ENCODE measurements at places on chromosomes 13 and 19.

- no peak for DNase-seq
Observed at GRCh38 chr19:52535771-52536447, 8.4 kb downstream of the ZNF808 start.

DNA sequence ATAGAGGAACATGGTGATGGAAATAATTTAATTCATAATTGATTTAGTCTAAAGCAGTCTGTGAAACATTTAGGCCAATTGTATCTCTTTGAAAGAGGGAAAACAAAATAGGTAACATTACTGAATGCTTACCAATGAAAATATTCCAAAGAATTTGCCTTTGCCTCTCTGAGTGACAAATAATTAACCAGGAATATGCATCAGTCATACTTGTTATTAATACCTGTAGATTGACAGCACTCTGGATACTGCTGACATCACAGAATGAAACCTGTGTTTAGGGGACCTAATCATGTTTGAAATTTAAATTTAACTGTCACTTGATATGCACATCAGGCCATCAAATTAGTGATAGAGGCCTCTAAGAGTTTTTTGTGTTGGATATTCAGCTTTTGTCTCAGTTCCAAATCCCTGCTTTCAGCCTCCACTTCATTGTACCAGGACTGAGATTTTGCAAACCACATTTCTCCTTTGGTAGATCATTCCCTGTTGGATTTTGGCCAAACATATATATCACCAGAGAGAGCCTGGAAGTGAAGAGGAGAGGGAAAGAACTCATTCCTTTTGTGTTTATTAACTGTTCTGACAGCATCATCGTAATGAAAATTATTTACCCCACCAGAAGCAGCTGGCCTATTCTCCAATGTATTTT, 64.8 kb upstream of the KLHL1 start:
- no peak for DNase-seq

GRCh38 chr13:111401151-111401550, 80.7 kb downstream of the TEX29 start:
- DNase-seq: no peak

GRCh38 chr19:46466536-46467196, 4.7 kb downstream of the PNMA8A start:
- DNase-seq: no peak

- no peak for DNase-seq
Observed at GRCh38 chr19:19262190-19263057, 10.7 kb downstream of the TM6SF2 start.

GRCh38 chr13:50460358-50460757, 383.1 kb downstream of the DLEU7 start:
- DNase-seq: no peak

DNA sequence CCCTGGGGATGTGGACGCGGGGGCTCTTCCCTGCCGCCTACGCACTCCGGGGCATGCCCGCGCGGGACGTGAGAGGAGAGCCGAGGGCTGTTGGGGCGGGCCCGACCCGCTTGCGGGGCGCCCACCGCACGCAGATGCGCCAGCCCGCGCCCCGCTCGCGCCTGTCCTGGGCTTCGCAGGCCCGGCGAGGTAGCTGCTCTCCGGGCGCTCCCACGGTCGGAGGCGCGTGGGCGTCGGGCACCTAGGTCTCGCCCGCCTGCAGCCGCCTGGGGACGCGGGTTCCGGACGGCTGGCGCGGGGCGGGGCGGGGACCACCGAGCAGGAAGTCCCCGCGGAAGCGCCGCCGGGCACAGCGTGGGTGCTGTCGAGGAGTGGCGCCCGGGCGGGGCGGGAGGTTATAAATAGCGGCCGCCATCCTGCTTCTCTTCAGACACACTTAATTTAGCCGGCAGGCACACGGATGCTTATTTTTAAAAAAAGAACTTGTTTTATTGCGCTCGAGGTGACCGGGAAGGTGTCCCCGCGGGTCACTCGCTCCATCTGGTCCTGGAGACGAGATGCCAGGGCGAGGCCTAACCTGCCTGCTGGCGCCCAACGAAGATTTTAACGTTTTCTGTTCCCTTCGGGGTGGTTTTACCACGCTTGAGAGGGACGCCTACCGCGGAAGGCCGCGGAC, 561 bp upstream of the GJA3 start:
- no peak for DNase-seq

DNA sequence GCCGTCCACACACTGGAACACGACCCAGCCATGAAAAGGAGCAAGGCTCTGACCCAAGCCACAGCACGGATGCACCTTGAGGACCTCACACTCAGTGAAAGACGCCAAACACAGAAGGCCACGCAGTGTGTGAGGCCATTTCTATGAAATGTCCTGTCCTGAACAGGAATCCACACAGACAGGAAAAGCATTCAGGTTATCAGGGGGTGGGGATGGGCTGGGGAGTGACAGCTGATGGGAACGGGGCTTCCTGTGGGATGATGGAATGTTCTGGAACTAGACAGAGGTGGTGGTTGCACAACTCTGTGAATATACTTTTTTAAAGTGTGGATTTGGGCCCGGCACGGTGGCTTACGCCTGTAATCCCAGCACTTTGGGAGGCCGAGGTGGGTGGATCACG, 30.6 kb downstream of the GPX4 start:
- no peak for DNase-seq

DNA sequence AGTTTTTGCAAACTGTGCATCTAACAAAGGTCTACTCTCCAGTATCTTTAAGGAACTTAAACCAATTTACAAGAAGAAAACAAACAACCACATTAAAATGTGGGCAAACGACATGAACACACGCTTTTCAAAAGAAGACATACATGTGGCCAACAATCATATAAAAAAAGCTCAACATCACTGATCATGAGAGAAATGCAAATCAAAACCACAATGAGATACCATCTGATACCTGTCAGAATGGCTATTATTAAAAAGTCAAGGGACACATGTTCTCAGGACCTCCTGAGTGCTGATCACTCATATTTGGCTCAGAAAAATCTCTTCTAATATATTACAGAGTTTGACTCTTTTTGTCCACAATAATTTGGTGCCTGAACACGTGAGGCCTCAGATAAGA, 14.2 kb upstream of the LILRB1 start:
- no peak for DNase-seq

- no peak for DNase-seq
Observed at GRCh38 chr13:40102854-40103253, 447.4 kb downstream of the COG6 start.

DNA sequence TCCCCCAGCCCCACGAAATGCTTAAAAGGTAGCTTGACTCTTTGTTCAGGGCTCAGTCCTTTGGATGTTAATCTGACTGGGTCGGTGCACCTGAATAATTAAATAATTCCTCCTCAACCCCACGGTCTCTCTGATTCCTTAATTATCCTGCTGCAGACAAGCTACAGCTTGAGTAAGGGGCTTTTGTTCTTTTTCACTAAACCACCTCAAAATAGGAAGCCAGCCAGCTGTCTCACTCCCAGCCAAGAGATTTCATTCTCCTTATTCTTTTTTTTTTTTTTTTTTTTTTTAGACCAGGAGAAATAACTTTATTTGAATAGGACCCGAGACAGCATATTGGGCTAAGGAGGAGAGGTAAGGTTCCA, 7.9 kb upstream of the FCGBP start:
- DNase-seq: no peak

- no peak for DNase-seq
Observed at GRCh38 chr19:34504809-34505291, 23.3 kb downstream of the WTIP start.

DNA sequence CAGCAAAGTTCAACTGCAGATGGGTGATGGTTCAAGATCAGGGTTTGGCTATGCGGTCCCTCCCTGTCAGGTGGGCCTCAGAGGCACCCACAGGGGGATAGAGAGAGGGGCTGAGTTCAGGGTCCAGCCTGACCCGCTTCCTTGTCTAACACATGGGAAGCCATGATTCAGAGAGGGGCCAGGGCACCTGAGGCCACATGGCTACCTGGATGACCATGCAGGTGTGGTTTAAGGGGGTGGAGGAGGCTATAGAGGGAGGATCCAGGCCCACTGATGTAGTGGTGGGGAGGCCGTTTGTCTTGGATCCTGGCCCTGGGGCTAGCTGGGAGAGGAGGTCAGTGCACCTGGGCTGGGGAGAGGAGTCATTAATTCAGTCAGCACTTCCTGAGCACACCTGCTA, 56.7 kb downstream of the ZNF536 start:
- no peak for DNase-seq

- no peak for DNase-seq
Observed at GRCh38 chr19:16380314-16380695, 55.7 kb downstream of the KLF2 start.

- no peak for DNase-seq
Observed at GRCh38 chr13:44068737-44069136, 189.0 kb downstream of the LACC1 start.

Measured in NCI-H1048 (cell line).